ENCODE measurements at places on chromosomes 3 and 15. TPM values are rescaled to one million over a fixed set of nuclear protein-coding genes. Genes with fewer than 3 reads are reported as not detected.

GRCh38 chr3:54476891-54477290 is 354.5 kb downstream of the CACNA2D3 start:
- no peak for DNase-seq

PPARG gene
- total RNA-seq = 0.62 TPM

LMAN1L gene
- total RNA-seq = not detected

COLQ gene
- 1.00 TPM for total RNA-seq

GRCh38 chr3:176431038-176431418 is 766.3 kb downstream of the TBL1XR1 start:
- no peak for DNase-seq

- peak; percentile 82 for DNase-seq
Measured at GRCh38 chr3:183178833-183179549, 16.5 kb upstream of the LAMP3 start.

ICE2 gene
- total RNA-seq = 56.4 TPM

CCDC13 gene
- total RNA-seq = 0.48 TPM

DNA sequence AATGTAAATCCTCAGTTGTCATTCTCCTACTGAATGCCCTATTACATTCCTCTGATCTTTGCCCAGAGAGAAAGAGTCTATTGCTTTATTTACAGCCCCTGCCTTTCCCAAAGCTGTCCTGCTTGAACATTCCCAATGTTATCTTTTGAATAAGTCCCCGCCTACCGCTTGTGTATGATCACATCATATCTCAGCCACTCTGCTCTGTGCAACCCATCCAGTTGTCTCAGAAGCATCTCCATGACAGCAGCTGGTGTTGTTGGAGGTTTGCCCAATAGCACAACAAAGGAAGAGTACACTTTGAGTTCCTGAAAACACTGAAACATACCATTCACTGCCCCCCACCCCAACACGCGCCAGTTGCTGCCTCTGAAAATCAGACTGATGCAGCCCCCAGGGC is 22.0 kb upstream of the FAM3D start:
- no peak for DNase-seq

DNA sequence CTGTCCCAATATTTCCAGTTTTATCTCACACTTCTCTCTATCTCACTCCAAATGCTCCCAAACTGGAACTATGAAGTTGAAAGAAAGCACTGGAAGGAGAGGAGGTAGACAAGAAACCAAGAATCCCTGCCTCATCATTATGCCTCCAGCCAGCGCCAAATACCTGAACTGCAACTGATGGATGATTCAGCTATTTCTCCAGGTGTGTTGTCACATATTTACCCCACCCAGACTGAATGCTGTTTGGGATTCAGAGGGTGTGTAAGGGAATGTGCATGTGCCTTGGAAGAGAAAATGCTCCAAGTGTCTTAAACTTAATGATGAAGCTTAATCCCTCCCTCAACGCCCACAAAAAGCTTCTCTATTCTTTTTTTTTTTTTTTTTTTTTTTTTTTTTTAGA is 269.5 kb upstream of the ATP11B start:
- DNase-seq = no peak

- DNase-seq = no peak
Measured at GRCh38 chr3:30611613-30612436, 5.4 kb downstream of the TGFBR2 start.

GRCh38 chr3:8509961-8510360 is 8.3 kb downstream of the LMCD1 start:
- no peak for DNase-seq

FOXL2NB gene
- total RNA-seq = 3.9 TPM

CD200R1 gene
- total RNA-seq = 0.18 TPM

GRCh38 chr15:63791228-63791627 is 42.5 kb downstream of the HERC1 start:
- no peak for DNase-seq

DNA sequence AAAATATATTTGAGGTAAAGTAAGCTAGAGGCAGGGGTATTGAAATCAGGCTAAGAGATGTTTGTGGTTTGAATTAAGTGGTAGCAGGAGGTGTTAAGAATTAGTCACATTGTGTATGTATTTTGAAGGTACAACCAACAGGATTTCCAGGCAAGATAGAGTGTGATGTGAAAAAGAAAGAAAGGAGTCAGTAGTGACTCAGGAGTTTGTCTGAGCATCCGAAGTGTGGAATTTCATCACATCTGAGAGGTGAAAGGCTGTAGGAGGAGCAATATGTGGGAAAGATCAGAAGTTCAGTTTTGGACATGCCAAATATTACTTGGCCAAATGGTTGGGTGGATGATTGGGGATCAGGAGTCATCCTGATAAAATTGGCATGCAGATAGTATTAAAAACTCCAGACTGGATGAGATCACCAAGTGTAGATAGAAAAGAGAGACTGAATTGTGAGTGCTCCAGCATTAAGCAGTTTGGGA is 32.1 kb upstream of the EBLN2 start:
- no peak for DNase-seq

DNA sequence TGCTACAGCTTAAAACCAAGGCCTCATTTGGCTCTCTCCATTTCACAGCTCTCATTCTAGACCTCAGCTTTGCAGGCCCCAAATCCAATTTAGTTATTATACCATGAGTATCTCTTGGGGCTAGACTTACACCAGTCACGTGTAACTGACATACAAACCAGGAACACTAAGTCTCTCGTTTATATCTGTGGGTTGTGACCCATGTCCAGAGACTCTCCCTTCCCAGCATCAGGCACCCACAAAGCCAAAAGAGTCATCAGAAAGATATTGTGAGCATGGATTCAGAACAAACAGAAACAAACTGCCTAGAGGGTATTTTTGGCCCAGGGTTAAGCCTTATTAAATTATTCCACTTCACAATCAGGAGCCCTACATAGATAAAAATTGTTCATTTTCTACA is 5.6 kb upstream of the CCDC13 start:
- DNase-seq = no peak

DNA sequence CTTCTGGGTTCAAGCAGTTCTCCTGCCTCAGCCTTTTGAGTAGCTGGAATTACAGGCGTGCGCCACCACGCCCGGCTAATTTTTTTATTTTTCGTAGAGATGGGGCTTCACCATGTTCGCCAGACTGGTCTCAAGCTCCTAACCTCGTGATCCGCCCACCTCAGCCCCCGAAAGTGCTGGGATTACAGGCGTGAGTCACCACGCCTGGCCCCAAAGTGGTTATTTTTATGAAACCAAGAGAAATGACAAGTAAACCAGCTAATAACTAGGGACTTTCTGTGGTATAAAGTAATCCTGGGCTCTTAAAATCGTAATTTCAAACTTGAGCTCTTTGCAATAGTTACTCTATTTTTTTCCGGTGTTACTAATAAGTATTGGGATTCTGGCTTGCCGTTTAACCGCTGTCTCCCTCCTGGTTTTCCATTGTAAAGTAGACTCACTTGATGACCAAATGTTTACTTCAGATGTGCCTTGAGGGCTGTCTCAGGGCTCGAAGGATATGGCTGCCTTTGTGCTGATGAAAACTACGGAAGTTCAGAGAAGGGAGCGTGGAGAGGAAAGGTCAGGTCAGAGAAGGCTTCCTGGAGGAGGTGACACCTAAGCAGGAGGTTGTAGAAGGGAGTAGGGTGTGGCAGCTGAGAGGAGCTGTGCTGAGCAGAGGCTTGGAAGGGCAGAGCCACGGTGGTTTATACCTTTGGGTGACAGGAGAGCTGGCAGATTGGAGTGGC is 4.2 kb downstream of the ZSCAN2 start:
- DNase-seq = no peak

NCBP2 gene
- total RNA-seq = 67.8 TPM

GRCh38 chr3:46889381-46890110 is 12.0 kb downstream of the PTH1R start:
- no peak for DNase-seq

DNA sequence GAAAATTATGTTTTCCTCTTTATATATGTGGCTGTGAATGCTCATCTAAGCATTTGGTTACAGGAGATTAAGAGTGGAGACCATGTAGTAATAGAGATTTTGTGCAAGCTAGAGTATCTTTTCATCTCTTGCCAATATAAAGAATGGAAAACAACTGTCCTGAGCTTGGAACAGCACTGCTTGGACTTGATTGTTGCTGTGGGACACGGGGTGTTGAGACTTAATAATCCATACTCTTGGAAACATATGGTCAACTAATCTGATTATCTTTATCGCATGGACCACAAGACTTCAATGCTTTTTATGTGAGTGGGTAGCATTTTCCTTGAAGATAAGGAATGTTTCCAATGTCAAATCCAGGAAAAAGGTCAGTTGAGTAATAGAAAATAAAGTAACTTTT is 806.3 kb downstream of the DIPK2A start:
- DNase-seq = no peak

- DNase-seq = no peak
Measured at GRCh38 chr15:66820481-66821176, 118.6 kb downstream of the SMAD6 start.

GPR15 gene
- total RNA-seq = not detected

TGFBR2 gene
- total RNA-seq = 6.4 TPM

C3orf52 gene
- 11.3 TPM for total RNA-seq

- no peak for DNase-seq
Measured at GRCh38 chr3:140595295-140595694, 82.6 kb upstream of the TRIM42 start.

GRCh38 chr15:61198722-61199121 is 30.4 kb downstream of the RORA start:
- peak; percentile 20 for DNase-seq

CADPS gene
- total RNA-seq = 7.1 TPM

GRCh38 chr3:72633534-72633933 is 214.7 kb downstream of the SHQ1 start:
- no peak for DNase-seq

PCOLCE2 gene
- total RNA-seq = 18.3 TPM

- DNase-seq = peak; percentile 10
Measured at GRCh38 chr15:36407647-36408046, 171.8 kb upstream of the CDIN1 start.

DNA sequence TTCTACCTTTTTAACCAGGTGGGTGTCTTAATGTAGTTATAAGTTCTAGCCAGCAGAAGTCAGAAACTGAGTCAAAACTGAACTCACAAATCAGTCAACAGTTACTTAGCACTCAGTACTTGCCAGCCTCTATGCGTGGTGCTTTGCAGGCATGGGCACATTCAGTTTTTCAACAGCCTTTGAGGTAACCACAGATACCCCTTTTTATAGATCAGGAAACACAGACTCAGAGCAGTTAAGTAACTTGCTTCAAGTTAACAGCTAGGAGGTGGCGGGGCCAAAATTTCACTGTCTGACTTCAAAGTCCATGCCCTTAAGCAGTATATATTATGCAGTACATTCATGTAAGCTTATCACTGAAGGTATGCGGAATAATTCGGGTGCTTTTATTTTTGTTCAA is 139.4 kb downstream of the FHIT start:
- no peak for DNase-seq

GRCh38 chr3:30263238-30263924 is 343.0 kb upstream of the TGFBR2 start:
- no peak for DNase-seq

OXNAD1 gene
- total RNA-seq = 28.4 TPM

- no peak for DNase-seq
Measured at GRCh38 chr15:74425630-74426029, 8.1 kb downstream of the SEMA7A start.

AQP9 gene
- total RNA-seq = not detected

DNA sequence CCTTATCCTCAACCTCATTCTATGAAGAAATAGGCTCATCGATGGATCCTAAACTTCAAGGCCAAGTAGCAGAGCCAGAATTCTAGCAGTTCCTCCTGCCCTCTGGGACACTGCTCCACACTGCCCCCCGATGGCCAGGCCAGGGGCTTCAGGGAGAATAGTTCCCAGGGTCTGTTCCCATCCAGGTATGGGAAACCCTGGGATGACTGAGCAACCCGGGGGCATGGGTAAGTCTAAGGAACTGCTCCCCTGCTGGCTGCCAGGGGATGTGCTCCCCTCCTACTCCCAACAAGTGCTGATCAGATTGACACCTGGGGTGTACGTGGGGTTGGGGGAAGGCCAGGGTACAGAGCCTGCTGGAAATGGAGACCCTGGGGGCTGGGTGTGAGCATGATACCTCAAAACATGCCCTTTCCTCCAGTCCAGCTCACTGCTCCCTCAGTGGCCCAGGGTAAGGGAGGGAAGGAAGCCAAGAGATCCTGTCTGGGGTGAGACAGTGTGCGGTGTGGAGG is 7.6 kb downstream of the ULK3 start:
- peak; percentile 98 for DNase-seq

ADGRG7 gene
- total RNA-seq = not detected

NEO1 gene
- total RNA-seq = 26.8 TPM

DNA sequence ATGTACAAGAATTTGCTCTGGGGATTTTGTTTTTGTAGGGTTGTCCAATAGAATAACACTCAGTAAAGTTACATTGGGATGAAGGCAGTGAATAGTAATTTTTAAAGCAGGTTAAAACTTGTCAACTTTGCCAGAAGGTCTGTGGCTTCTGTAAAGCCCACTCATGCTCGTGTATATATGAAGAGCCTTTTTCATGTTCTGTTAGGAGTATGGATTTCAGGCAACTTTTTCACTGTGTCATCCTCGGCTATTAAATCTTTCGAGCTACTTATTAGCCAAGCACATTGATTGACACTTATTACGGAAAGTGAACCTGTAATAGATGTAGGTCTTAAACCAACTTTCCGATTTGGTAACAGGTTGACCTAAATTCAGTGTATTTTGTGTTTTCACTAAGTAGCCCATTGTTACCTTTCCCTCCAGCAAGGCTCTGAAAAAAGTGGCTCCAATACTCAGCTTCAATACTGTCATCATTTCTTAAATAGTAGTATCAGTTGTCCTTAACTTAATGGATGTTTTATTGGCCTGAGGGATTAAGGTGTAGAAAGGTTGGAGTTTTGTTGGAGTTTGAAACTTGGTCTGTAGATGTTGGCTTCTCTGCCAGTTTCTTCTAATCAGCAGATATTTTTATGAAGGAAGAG is 1.7 kb downstream of the PAK2 start:
- DNase-seq = no peak

- no peak for DNase-seq
Measured at GRCh38 chr3:100209948-100210771, 50.6 kb upstream of the TBC1D23 start.

DNA sequence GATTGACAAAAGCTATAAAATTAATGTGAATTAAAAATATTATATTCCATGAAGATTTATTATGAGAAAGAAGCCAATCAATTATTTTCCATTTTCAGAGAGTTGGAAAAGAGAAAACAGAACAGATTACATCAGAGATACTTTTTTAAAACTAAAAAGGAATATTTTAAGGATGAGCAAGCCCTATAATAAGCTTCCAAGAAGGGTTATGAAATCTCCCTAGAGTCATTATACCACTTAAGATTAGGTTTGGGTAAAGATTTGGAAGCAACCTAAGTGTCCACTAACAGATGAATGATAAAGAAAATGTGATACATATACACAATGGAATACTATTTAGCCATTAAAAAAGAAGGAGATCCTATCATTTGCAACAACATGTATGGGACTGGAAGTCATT is 51.6 kb upstream of the FSIP1 start:
- DNase-seq = no peak

Data from H7 (cell line).